Prostate gland (tissue), 2 donors: ENCODE measurements at places on chromosomes 13 and 19.

DNA sequence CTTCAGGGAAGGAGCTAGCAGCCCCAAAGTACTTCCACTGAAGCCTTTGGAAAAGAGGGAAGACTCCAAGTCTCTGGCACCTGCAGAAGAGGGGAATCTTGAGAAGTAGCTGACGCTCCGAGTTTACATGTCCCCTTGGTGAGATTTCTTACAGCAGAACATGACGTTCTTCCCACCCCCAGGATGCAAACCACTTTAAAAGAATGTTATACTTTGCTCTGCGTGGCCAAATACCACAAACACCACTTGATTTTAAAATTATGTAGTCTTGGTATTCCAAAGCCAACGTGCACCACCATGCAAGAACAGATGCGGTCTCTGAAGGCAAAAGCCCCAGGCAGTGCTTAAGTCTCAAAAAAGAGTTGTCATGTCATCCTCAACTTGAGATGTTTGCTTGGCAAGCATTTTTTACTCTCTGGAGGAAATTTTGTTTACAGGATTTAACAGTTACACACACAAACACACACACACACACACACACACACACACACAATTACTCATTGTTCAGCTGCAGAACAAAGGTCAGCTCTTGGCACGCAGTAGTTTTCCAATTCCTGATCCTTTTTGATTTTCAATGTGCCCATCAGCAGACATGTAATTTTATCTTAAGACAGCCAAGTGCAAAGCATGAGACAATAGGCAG is 106.1 kb downstream of the RGCC start:
- no peak for DNase-seq
- H3K27me3 ChIP-seq, result no peaks in the 10 kb centered on the region
- H3K4me3 ChIP-seq, result no peak overlapping the region
- H3K4me1 ChIP-seq, result no peaks in the 10 kb centered on the region

DNA sequence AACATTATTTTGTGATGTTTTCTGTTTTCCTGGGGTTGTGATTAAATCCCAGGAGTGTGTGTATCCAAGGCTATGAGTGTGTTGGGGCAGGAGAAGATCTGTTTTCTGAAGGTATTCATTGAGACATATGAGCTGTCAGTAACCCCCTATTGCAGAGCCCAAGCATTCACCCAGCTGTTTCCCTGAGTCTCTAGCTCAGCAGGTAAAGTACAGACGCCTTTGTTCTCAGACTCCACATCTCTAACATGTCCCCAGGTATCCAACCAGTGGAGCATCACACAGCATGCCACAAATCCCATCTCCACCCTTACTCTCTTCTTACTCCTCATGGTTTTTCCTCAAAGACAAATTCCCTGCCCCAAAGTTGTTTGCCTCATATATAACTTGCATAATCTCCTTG is 213.6 kb downstream of the PCDH20 start:
- H3K36me3 ChIP-seq, result no peaks in the 10 kb centered on the region
- no peak for DNase-seq
- H3K4me3 ChIP-seq, result no peak overlapping the region
- no peaks in the 10 kb centered on the region for H3K4me1 ChIP-seq
- no peaks in the 10 kb centered on the region for H3K27me3 ChIP-seq

- peak; percentile 91 for DNase-seq
- H3K27ac ChIP-seq, result peak overlapping the region; percentile 84
- no peak overlapping the region for H3K4me3 ChIP-seq
Measured at GRCh38 chr13:44311011-44311780, 62.4 kb upstream of the SERP2 start.

- no peak for DNase-seq
- H3K27ac ChIP-seq, result no peak overlapping the region
- H3K36me3 ChIP-seq, result no peaks in the 10 kb centered on the region
- H3K4me1 ChIP-seq, result no peaks in the 10 kb centered on the region
- no peaks in the 10 kb centered on the region for H3K27me3 ChIP-seq
Measured at GRCh38 chr13:61408571-61408970, 7.1 kb downstream of the PCDH20 start.

- H3K4me3 ChIP-seq, result no peak overlapping the region
- DNase-seq, result peak; percentile 42
- no peaks in the 10 kb centered on the region for H3K27me3 ChIP-seq
- peak overlapping the region; percentile 18 for H3K27ac ChIP-seq
- no peaks in the 10 kb centered on the region for H3K36me3 ChIP-seq
- H3K4me1 ChIP-seq, result peaks cover 11% of the 10 kb centered on the region
Measured at GRCh38 chr19:2532252-2533071, 56.5 kb downstream of the GADD45B start.
